ENCODE measurements at places on chromosomes 1 and 21.

DNA sequence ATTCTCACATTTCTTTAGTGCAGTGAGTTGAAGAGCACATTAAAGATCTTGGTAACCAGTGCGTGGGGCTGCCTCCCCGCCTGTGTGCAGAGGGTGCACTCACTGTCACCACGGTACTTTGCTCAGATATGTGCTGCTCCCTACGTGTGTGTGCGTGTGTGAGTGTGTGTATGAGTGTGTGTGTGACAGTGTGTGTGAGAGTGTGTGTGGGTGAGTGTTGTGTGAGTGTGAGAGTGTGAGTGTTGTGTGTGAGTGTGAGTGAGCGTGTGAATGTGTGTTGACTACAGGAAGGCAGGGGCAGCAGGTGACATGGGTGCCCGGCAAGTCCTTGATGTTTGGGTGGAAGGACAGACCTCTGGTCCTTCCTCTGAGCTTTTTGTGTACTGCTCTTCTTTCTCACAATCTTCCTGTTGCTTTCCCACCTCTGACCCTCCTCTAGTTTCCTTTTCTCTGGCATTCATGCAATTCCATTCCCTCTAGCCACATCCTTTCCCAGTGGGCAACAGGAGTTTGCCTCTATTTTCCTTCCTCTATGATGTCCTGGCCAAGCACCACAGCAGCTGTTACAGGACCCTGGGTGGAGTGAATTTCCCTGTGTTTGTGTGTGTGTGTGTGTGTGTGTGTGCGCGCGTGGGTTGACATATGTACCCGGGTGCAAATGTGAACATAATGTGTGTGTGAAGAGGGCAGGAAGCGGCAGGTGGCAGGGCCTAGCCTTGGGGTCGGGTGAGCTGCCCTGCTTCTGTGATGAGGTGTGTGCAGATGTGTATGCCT lies 19.8 kb downstream of the LHX4 start:
- DNase-seq: no peak

GRCh38 chr1:166167572-166167925 lies 748 bp upstream of the FAM78B start:
- no peak for DNase-seq

DNA sequence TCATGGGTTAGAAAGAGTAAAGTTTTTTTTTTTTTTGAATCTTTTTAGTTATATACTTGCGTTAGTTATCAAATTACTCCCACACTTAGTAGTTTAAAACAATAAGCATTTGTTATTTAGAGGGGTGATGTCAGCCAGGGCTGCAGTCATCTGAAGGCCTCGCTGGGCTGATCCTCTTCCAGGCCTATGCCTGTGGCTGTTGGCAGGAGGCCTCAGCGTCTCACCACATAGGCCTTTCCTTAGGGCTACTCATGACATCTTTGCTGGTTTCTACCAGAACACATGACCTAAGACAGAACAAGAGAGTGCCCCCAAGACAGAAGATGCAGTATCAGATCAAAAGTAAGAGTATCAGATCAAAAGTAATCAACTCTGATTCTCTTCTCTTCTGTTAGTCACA lies 167.4 kb downstream of the HHAT start:
- DNase-seq: no peak

DNA sequence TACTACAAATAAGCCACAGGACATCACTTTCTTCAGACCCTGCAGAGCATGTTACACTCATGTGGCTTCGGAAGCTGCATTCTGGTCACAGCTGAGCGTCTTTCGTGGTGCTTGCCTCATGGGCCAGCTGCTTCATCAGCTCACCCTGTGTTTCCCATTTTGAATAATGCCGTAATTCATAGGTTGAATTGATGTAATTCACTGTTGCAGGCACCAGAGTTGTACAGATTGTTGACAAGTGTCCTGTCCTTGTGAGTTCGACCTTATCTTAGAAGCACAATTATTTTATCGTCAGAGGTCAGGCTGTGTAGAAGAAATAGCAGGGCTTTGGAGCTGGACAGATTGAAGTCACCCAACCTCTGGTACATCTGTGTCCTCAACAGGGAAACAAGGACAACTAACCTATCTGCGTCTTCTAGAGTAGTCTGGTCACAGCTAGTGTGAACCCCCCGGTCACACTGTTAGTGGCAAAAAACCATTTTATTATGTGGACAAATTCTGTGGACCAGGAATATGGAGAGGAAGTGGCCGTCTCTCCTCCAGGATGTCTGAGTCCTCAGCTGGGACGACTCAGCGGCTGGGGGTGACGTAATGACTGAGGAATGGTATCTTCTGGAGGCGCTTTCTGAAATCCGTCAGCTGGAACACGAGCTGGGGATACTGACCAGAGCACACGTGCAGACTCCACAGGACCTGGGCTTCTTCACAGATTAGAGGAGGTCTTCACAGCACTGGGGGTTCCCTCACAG lies 17.8 kb downstream of the PKNOX1 start:
- DNase-seq: peak; percentile 10

GRCh38 chr1:236508593-236509027 lies 15.2 kb upstream of the LGALS8 start:
- DNase-seq: no peak

DNA sequence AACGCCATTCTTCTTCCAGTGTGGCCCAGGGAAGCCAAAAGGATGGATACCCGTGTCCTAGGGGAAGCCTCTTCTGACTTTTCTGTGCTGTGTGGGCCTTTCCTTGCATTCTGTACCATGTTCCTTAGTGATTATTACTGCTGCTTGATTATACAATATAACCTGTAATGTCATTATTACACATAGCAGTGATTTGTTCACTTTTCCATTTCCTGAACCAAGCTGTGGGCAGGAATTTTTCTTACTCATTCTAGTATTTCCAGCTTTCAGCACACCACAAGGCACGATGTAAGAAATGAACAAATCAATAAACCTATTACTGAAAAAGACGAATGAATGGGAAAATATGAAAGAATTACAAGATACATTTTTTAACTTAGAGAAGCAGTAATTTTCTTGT lies 8.4 kb upstream of the USP33 start:
- DNase-seq: no peak

- DNase-seq: no peak
Observed at GRCh38 chr1:155160128-155160527, 13.0 kb downstream of the KRTCAP2 start.

- DNase-seq: no peak
Observed at GRCh38 chr21:46213620-46214286, 14.8 kb downstream of the LSS start.

DNA sequence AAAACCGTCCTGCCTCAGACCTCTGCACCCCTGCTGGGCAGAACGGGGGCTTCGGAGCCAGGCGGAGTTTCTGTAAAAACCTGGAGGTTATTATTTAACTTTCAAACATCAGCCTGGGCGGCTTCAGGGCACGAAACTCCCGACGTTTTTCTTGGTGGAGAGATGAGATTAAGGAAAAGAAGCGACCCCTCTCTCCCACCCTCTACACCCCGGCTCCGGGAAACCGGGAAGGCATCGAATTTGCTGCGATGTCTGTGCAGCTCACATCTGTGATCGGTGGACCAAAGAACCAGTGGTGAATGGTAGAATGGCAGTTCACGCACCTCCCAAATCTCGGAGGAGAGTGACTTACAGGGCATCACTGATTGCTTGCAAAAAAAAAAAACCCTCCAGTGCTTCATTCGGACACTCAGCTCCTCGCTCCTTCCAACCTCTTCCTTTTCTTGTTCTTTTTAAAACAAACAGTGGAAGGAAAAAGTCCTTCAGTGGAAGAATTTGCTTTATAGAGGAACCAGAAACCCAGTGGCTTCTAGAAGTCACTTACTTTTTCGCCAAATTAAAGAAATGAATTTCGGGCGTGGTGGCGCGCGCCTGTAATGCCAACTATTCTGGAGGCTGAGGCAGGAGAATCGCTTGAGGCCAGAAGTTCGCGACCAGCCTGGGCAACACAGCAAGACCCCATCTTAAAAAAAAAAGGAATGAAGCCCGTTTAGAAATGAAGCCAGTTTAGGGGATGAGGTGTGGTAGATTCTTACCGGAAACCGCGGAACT lies 884 bp downstream of the PHACTR4 start:
- DNase-seq: peak; percentile 41

DNA sequence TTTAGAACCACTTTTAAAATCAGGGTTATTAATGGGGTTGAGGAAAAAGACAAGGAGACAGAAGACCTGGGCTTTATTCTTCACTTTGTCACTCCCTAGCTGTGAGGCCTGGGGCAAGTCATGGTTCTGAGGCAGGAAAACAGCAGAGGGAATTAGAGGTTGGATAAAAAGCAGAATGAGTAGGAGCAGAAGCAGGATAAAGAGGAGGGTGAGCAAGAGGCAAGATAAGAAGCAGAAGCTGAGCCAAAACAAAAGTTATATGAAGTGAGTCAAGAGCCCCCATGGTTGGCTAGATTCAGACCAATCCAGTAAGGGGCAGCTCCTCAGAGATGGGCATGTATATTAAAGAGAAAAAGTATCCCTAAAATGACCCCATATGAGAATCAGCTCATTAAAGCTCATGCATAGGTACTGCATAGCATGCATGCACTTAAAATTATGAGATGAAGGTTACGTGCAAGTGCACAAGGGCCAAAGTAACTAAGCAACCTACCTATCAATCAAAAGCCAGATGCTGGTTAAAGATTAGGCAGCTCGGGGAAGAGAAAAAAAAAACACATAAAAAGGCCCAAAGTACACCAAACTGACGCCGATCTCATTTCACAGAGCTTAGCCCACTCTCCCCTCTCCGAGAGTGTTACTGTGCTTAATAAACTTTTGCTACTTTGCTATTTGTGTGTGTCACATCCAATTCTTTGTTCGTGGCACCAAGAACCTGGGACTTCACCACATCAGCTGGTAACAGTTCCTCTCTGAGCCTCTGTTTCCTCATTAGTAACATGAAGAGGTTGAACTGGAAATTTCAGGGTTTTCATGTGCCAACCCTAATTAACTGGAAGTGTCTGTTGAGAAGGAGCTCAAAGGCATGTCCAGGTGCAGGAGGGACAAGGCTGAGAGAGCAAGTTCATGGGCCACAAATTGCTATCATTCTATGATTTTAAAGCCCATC lies 2.2 kb downstream of the AVPR1B start:
- DNase-seq: no peak

DNA sequence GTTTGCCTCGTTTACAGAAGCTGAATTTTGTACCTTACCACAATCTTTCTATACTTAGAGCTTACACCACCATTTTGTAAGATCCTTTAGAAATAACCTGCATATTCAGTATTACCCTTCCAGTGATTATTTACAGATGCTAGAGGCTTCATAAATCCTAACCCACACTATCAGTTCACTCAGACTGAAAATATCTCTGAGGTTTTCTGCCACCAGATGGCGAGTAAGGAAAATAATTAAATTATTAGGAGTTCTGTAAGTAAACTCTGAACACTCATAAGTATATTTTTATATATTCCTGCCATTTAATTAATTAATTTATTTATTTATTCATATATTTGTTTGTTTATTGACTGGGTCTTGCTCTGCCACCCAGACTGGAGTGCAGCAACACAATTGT lies 1635.2 kb downstream of the PLA2G4A start:
- DNase-seq: no peak

DNA sequence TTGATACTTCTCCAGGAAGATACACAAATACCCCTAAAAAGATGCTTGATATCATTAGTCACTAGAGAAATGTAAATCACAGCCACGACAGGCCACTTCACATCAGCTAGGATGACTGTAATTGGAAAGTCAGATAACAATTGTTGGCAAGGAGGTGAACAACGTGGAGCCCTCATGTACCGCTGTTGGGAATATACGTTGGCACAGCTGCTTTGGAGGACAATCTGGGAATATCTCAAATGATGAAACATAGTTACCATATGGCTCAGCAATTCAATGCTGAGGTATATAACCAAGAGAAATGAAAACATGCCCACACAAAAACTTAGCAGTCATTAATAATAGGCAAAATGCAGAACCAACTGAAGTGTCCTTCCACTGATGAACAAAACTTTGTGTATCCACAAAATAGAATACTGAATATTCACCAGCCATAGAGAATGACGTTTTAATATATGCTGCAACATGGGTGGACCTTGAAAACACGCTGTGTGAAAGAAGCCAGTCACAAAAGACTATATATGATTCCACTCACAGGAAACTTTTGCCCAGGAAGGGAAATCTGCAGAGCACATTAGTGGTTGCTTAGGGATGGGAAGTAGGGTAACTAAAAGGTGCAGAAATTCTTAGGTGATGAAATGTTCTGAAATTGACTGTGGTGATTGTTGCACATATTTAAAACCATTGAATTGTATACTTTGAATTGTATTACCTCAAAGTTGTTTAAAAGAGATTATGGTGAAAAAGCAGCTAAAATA lies 95.4 kb downstream of the AHCTF1 start:
- DNase-seq: no peak

- no peak for DNase-seq
Observed at GRCh38 chr21:25895565-25896205, 160.9 kb downstream of the GABPA start.

- no peak for DNase-seq
Observed at GRCh38 chr1:185556561-185556960, 177.6 kb upstream of the HMCN1 start.

GRCh38 chr1:171206978-171207355 lies 21.9 kb downstream of the FMO2 start:
- DNase-seq: no peak

- DNase-seq: no peak
Observed at GRCh38 chr1:214420341-214420740, 131.1 kb downstream of the PTPN14 start.

DNA sequence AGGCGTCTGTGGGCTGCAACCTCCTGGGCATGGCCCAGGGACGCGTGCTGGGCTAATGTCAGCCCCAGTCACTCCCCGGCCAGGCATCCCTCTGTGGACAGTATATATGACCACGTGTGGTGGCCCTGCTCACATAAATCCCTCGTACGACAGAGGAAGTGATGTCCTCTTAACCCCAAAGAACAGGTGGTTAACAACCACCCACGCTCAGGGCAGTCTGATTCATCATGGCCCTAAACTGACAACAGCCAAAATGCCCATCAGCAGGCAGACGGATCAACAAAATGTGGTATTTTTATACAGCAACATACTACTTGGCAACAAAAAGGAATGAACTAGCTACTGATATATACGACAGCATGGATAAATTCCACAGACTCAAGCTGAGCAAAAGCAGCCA lies 51.0 kb downstream of the ECE1 start:
- DNase-seq: no peak

GRCh38 chr1:64039390-64039926 lies 164.0 kb upstream of the UBE2U start:
- DNase-seq: peak; percentile 25

GRCh38 chr1:18344755-18345154 lies 136.0 kb upstream of the KLHDC7A start:
- DNase-seq: no peak

DNA sequence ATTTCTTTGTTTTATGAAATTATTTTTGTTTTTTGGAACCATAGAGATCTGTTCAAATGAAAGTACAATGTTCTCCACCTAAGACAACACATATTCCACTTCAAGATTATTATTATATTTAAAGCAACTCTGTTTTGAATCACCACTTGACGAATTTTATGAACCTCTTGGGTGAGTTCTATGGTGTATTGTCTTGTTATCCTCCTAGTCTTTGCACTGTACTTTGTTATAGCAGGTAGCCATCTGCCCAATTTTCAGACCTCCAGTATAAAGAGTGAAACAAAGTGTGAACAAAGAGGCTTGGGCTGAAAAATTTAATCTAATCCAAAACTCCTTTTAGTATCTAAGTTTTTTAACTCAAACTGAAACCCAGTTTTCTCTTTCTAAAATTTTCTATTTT lies 71.0 kb downstream of the LRRC7 start:
- DNase-seq: no peak

GRCh38 chr1:219385787-219386427 lies 212.2 kb downstream of the LYPLAL1 start:
- DNase-seq: no peak

GRCh38 chr1:70475023-70475422 lies 64.0 kb downstream of the CTH start:
- no peak for DNase-seq

Data from nucleus accumbens (tissue), 56 donors.